ENCODE measurements at places on chromosomes 6 and 20. TPM values are rescaled to one million over a fixed set of nuclear protein-coding genes. Genes with fewer than 3 reads are reported as not detected.
A peak's percentile ranks its signal among the peaks of the same experiment; 100 is the strongest.

- DNase-seq = no peak
These were observed 92.4 kb downstream of the RTN4IP1 start for GRCh38 chr6:106536851-106537250.

DNA sequence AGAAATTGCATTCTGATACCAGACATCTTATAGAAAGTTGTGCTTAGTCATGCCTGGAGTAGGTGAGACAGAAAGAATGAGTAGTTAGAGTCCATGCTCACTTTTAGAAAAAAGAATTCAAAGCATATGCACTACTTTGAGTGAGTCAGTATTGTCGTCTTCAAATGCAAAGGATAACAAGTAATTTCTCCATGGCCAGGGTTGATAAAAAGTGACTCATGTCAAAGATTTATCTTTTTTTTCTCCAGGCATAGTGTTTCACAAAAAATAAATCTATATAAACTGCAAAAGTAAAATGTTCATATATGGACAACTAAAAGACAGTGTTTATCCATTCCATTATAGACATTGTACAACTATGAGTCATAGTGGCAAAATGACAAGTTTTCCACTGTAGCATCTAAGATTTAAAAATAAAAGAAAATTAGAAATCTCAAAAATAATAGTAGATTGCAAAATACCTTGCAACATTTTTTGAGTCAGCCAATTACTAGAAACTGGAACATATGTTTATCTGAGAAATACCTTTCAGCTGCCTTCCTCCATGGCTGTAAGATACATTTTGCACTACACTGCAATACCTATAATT is 329.6 kb downstream of the GRIK2 start:
- no peak for DNase-seq

DNA sequence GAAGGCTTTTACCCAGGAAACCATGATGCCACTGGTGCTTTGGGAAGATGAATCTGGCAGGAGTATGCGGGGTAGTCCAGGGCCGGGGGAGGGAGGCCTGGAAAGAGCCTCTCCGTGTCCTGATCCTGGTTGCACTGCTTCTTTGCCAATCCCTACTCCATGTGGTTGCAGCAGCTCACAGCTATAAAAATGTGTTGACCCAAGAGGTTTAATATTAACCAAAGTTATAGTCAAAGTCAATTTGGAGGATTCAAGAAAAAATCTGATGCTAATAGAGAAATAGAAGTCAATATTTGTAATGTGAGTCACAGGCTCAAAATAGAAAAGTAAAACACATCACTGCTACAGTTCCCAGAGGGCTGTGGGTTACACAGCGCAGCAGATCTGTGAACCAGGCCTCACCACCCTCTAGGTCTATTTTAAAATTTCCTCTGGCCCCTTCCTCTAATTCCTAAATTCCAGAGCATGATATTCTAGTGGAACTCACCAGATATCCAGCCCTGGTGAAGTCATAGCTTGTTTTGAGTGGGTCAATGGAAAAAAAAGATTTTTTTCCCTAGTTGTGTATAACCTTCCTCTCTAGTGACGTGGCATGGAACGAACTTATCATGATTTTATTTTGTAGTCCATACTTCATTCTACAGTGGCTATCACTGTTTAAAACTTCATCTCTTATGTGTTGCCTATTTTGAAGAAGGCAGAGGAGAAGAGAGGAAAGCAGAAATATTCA is 63.2 kb upstream of the BMP2 start:
- no peak for DNase-seq

DNA sequence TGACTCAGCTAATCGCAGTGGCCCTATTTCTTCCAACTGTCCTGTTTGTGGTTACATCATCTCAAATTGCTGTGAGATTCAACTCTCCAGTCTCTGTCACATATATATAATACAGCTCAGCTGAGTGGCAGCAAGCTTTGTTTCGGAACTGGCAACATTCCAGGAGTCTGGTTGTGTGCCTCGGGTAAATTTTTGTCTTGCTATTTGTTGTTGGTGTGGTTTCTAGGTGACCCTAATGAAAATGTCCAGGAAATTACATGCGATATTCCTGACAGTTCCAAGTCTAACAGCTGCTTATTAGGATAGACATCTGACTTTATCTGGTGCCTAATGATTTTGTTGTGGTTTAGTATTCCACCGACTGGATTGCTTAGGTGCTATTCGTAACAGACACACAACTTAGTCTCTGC is 581.8 kb downstream of the CD109 start:
- DNase-seq = no peak

DNA sequence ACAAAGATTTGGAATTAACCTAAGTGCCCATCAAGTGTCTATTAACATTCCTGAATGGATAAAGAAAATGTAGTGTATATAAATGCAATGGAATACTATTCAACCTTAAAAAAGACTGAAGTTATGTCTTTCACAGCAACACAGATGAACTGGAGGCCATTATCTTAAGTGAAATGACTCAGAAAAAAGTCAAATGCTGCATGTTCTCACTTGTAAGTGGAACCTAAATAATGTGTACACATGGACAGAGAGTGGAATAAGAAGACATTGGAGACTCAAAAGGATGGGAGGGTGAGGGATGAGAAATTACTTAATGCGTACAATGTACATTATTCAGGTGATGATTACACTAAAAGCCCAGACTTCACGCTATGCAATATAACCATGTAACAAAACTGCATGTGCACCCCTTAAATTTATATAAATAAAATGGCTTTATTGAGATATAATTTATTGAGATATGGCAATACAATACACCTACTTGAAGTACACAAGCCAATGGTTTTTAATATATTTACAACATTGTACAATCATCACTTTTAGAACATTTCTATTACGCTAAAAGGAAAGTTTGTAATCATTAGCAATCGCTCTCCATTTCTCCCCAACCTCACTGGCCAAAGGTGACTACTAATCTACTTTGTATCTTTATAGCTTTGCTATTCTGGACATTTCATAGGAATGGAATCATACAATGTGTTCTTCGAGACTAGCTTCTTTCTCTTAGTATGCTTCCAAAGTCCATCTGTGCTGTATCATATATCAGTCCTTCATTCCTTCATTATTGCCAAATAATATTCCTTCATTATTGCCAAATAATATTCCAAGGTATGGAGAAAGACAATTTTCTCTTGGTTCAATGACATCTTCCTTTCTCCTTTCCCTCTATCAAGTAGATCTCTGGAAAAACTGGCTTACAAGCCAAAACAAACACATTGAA is 5.8 kb downstream of the STX7 start:
- DNase-seq = no peak

- DNase-seq = no peak
These were observed 322.1 kb upstream of the NT5E start for GRCh38 chr6:85127696-85128243.

DNA sequence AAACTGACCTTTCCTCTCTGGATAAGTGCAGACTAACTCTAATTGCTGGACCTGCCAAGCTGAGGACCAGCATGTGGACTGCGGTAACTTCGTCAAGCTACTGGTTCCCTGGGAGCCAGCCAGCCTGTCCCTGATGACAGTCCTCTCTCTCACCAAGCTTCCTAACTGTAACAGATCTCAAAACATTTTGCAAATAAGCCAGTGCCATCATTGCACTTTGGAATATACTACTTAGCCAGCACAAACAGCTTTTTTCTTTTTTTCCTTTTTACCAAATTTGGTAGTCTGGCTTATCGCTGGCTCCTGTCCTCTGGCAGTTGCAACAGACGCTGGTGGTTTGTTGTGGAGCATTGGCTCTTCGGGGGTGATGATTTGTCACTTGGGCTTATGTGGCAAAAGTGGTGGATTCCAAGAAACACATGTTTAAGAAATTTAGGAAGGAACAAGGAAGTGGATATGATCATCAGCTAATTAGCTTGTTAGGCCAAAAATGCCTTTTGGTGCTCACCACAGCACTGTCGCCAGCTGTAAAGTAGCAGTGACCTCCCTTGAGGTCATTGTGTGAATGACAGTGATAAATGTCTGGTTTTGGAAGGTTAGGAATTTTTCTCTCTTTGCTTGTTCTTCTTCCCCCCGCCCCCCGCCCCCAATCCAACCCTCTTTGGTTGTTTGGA is 171.7 kb downstream of the CLIC5 start:
- DNase-seq = peak; percentile 86

- DNase-seq = no peak
These were observed 160.8 kb downstream of the COL9A1 start for GRCh38 chr6:70142034-70142433.

DNA sequence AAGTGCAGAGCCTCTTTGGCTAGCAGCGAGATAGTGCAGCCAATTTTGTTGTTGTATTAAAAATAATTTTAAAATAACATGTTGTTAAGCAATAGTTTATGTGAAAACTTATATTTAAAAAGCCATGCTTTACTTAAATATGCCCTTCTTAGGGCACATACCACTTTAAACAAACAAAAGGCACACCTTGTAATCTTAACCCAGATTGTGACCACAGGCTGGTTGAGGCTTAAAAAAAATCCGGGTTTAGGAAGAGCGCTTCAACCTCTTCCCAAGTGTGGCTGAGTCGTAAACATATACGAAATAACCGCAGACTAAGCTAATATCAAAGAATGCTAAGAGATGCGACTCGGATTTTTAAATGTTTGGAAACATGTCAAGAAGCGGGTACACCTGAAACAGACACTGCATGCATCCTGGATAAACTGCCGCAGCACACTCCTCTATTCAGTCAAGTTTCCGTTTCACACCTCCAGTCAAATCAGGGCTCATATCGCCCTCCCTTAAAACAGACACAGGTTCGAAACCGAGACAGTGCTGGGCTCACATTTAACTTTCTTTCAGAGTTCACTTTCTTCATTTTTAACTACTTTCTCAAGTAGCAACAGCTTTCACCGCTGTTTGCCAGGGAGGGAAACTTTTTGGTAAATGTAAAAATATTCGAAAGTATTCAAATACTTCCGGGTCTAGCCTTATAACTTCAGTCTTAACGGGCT is 1.5 kb downstream of the DEK start:
- no peak for DNase-seq

- DNase-seq = no peak
These were observed 137.9 kb downstream of the VEGFA start for GRCh38 chr6:43907789-43908472.

DNA sequence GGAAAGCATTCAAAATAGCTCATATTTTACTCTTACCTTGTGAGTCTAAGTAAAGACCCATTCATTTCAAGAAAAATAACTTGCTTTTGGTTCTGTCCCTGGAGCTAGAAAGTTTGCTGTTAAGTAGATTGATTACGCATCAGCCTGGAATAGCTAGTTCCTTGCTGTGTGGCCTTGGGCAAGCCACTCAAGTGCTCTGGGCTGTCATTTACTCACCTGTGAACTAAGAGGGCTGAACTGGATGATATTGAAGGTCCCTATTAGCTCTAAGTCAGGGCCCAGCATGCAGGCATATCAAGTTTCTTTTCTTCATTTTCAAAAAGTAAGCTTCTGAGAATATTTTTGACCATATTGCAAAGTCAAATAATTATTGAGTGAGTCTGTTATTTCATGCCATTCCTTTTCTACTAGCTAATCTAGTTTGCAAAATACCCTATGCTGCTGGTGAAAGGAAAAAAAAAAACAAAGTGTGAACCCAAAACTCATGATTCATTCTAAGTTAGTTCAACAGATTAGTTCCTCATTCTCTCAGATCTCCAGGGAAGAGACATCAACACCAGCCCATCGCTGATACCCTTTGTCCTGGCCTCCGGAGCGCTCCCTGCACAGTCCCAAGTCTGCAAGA is 106.5 kb upstream of the GMDS start:
- no peak for DNase-seq

- DNase-seq = no peak
These were observed 6.9 kb downstream of the NT5E start for GRCh38 chr6:85456782-85457181.

SYNGAP1 gene
- total RNA-seq = 8.0 TPM

TCF15 gene
- total RNA-seq = 3.3 TPM
